ENCODE measurements at places on chromosomes 1 and 21. TPM values are rescaled to one million over a fixed set of nuclear protein-coding genes. Genes with fewer than 3 reads are reported as not detected.

HEYL gene
- 1.6 TPM for polyA plus RNA-seq

ZNF496 gene
- 20.4 TPM for polyA plus RNA-seq

LCE3E gene
- not detected for polyA plus RNA-seq

AMPD1 gene
- not detected for polyA plus RNA-seq

LCA5L gene
- 0.73 TPM for polyA plus RNA-seq

- H3K4me1 ChIP-seq = peaks cover 6% of the 10 kb centered on the region
- DNase-seq = peak; percentile 46
- H3K27ac ChIP-seq = no peak overlapping the region
- no peaks in the 10 kb centered on the region for H3K27me3 ChIP-seq
- peak overlapping the region; percentile 34 for H3K4me3 ChIP-seq
Observed at GRCh38 chr1:178945763-178946266, 74.9 kb upstream of the ANGPTL1 start.

- no peaks in the 10 kb centered on the region for H3K27me3 ChIP-seq
- peaks cover 25% of the 10 kb centered on the region for H3K4me1 ChIP-seq
- H3K4me3 ChIP-seq = peak overlapping the region; percentile 4
- H3K27ac ChIP-seq = peak overlapping the region; percentile 72
- no peak for DNase-seq
Observed at GRCh38 chr1:209375097-209375496, 208.4 kb upstream of the CAMK1G start.

- no peak overlapping the region for H3K4me3 ChIP-seq
- no peaks in the 10 kb centered on the region for H3K4me1 ChIP-seq
- DNase-seq = no peak
- H3K27me3 ChIP-seq = no peaks in the 10 kb centered on the region
- no peak overlapping the region for H3K27ac ChIP-seq
Observed at GRCh38 chr1:95371666-95372282, 137.8 kb downstream of the RWDD3 start.

DNA sequence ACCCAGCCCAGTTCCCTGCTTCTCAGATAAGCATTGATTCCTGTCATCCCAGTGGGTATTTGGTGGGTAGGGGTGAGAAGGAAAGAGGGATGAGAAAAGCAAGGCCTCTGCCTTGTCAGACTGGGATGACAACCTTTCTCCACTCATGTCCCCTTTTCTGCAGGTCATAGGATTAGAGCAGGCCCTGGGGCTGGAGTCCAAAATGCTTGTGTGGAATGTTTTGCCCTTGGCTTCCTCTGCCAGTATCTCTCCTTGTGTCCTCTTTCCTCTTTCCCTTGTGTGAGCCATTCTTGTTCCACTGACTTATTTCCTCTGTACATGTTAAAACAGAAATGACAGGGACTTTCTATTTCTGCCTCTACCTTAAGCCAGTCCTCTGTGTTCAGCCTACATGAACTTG, 4.1 kb downstream of the ATP2B4 start:
- H3K36me3 ChIP-seq = no peaks in the 10 kb centered on the region
- peaks cover 45% of the 10 kb centered on the region for H3K27me3 ChIP-seq
- no peak overlapping the region for H3K27ac ChIP-seq

DNA sequence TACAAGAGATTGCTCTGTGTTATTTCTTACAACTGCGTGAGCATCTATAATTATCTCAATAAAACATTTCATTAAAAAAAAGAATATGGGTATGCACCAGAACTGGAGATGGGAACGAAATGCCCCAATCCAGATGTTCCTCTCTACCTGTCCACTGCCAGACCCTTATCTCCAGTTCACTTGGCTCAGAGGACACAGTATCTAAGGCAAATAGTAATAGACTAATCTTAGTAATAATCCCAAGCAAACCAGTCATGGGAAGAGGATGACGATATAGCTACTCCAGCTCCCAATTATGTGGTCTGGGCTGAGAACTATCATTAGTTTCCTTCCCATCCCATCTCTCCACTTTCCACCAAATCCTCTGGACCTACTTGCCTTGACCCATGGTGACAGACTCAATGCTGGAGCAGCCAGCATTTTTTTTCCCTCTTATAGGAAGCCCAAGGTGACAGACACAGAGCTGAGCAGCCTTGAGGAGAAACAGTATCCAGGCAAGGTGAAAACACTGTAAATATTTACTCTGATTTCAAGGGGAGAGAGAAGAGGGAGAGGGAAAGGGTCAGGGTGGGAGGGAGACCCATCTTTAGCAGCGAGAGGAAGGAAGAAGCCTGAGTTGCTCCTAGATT, 28.7 kb downstream of the DDX20 start:
- DNase-seq = no peak
- H3K4me3 ChIP-seq = no peak overlapping the region
- no peaks in the 10 kb centered on the region for H3K4me1 ChIP-seq
- no peaks in the 10 kb centered on the region for H3K27me3 ChIP-seq
- no peaks in the 10 kb centered on the region for H3K36me3 ChIP-seq
- no peak overlapping the region for H3K27ac ChIP-seq

GRCh38 chr1:240019524-240019923, 72.2 kb upstream of the FMN2 start:
- H3K4me1 ChIP-seq = no peaks in the 10 kb centered on the region
- no peaks in the 10 kb centered on the region for H3K36me3 ChIP-seq
- no peak overlapping the region for H3K27ac ChIP-seq
- no peaks in the 10 kb centered on the region for H3K27me3 ChIP-seq
- DNase-seq = no peak

- 0 out of 2 replicates have a peak, but pooled peaks cover 3% of the 10 kb centered on the region for H3K4me1 ChIP-seq
- H3K27me3 ChIP-seq = no peaks in the 10 kb centered on the region
- no peak overlapping the region for H3K4me3 ChIP-seq
- no peak overlapping the region for H3K27ac ChIP-seq
- no peaks in the 10 kb centered on the region for H3K36me3 ChIP-seq
Observed at GRCh38 chr1:177487481-177487880, 316.7 kb downstream of the BRINP2 start.

DNA sequence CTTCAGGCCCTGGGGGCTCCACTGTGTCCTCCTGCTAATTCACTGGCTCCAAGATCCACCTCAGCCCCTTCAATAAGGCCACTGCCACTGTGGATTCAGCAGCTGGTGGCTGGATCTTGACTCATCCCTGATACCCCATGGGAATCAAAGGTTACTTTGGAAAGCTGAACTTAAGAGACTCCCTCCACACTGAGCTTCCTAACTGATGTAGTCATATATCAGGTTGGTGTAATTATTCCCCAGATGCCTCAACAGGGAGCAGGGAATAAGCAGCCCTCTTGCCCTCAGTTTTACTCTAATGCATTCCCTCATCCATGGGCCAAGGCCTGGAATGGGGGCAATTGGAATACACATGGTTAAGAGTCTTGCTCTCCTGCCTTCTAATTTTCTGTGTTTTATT, 164.6 kb downstream of the FASLG start:
- no peak for DNase-seq
- no peaks in the 10 kb centered on the region for H3K36me3 ChIP-seq
- H3K4me1 ChIP-seq = peaks cover 4% of the 10 kb centered on the region
- H3K4me3 ChIP-seq = no peak overlapping the region

DNA sequence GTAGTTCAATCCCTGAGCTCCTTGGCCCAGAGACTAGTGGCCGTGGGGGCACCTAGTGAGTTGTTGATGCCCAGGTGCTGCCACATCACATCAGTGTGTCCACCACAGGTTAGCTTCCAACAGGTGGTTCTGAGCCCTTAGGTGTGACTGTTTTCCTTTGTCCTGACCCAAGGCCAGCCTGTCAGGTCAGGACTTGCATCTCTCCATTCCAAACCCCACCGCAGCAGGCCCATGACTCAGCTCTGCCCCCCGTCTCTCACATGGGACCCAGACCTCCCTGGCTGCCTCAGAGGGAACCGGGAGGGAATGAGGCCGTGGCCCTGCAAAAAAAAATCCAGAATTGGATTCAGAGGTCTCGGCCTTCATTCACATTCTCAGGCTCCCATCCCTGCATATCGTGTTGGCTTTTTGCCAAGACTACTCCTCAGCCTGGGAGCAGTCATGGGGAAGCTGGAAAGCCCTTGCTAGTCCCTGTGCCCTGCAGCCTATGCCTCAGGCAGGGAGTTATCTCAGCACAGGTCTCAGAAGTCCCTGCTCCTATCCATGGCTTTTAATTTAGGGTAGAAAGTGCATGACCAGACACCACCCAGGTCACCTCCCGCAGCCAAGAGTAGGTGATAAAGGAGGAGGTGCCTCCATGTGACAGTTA, 7.2 kb downstream of the INAVA start:
- H3K27me3 ChIP-seq = no peaks in the 10 kb centered on the region
- no peak overlapping the region for H3K27ac ChIP-seq
- 0 out of 2 replicates have a peak, but pooled peaks cover 5% of the 10 kb centered on the region for H3K4me1 ChIP-seq
- no peak overlapping the region for H3K4me3 ChIP-seq
- no peak for DNase-seq

GRCh38 chr1:4032571-4032970, 132.5 kb upstream of the C1orf174 start:
- no peaks in the 10 kb centered on the region for H3K36me3 ChIP-seq
- H3K4me3 ChIP-seq = no peak overlapping the region
- no peaks in the 10 kb centered on the region for H3K4me1 ChIP-seq
- H3K27me3 ChIP-seq = no peaks in the 10 kb centered on the region
- DNase-seq = no peak

GRCh38 chr1:159098596-159098995, 22.0 kb upstream of the AIM2 start:
- no peak for DNase-seq
- no peaks in the 10 kb centered on the region for H3K27me3 ChIP-seq
- H3K4me3 ChIP-seq = no peak overlapping the region
- no peak overlapping the region for H3K27ac ChIP-seq
- H3K36me3 ChIP-seq = no peaks in the 10 kb centered on the region
